Renal pelvis (tissue), 12 donors: ENCODE measurements at places on chromosomes 7 and 10.

DNA sequence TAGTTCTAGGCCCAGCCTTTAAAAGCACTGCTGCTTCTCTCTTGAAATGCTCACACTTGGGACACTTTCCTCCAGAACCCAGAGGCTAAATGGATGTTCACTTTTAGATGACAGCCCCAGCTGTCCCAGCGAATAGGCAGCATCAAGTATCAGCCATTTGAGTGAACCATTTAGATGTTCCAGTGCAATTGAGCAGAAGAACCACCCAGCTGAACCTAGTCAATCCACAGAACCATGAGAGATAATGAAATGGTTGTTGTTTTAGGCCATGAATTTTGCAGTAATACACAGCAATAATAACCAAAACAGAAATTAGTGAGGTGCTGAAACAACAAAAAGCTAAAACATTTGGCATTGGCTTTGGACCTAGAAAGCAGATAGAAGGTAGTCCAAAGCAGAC lies 273.9 kb downstream of the ETV1 start:
- no peak for DNase-seq

DNA sequence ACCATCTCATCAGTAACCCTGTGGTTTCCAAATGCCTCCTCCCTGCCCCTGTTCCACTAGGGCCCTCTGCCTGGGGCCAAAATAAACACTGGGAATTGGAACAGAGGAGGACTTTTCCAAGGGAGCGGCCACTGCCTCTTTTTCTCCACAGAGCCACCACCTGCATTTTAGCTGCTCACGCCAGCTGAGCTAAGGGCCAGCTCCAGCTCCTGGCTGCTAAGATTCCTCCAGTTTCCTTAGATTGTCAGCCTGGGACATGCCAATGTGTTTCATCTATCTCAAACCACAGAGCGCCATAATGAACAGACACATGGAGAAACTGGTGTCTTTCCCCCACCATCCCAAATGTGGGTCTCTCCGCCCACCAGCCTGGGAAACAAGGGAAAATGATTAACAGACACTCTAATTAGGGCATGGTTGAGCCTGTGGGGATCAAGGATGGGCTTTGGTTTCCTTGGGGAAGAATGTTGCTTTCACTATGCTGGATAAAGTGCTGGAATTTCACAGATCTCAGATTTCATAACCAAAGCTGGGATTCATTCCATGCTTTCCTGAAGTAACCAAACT lies 52.2 kb downstream of the ASB13 start:
- DNase-seq, result no peak

GRCh38 chr10:6141296-6142151 lies 52.7 kb downstream of the RBM17 start:
- no peak for DNase-seq

DNA sequence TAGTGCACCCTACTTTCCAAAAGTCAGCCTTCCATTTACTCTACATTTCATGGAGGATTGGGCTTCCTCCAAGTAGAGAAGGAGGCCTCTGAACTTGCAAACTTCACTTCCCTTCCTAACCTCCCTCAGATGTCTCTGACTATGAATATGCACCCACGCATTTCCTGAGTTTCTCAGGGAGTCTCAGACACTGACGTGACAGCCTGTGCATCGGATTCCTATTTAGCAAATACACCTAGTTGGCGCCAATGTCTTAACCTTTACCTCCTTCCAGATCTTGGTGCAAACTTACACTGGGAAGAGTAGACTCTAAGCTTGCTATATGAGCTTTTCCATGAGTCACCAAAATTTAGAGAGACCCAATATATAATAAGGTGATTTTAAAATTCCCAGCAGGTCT lies 920.1 kb upstream of the AUTS2 start:
- no peak for DNase-seq

GRCh38 chr10:98340261-98340939 lies 72.4 kb upstream of the LOXL4 start:
- DNase-seq, result no peak

DNA sequence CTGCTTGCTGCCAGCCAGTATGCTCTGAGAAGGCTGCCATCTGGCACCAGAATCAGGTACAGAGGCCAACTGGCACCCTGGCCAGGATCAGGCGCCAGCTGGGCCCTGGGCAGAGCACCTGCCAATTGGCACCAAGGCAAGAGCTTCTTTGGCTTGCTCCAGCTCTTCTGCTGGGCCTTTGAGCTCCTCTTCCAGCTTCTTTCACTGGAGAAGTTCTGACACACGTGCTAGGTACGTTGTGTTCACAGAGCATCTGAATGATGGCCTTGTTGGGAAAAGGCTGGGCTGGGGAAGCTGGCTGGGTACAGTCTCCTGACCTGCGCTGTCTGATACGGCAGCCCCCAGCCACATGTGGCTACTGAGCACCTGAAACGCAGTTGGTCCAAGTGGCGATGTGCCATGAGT lies 31.7 kb upstream of the OPALIN start:
- DNase-seq, result no peak

- no peak for DNase-seq
Observed at GRCh38 chr10:72039377-72039776, 49.0 kb downstream of the SPOCK2 start.

DNA sequence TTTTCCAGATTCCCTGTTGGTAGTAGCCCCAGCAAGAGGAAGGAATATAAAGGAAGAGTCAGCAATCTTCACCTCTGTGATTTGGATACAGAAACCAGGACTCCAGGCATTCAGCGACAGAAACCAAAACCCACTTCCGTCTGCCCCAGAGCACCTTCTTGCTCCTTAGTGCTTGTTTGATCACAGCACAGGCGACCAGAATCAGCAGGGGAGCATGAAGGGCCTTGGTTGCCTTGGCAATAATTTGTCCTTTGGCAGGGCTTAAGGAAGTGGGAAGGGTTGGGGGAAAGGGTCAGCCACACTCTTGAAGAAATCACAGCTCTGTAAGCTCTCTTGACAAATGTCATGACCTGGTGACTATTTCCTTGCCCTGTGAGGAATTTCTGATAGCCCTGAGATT lies 379.6 kb downstream of the OTUD1 start:
- no peak for DNase-seq

DNA sequence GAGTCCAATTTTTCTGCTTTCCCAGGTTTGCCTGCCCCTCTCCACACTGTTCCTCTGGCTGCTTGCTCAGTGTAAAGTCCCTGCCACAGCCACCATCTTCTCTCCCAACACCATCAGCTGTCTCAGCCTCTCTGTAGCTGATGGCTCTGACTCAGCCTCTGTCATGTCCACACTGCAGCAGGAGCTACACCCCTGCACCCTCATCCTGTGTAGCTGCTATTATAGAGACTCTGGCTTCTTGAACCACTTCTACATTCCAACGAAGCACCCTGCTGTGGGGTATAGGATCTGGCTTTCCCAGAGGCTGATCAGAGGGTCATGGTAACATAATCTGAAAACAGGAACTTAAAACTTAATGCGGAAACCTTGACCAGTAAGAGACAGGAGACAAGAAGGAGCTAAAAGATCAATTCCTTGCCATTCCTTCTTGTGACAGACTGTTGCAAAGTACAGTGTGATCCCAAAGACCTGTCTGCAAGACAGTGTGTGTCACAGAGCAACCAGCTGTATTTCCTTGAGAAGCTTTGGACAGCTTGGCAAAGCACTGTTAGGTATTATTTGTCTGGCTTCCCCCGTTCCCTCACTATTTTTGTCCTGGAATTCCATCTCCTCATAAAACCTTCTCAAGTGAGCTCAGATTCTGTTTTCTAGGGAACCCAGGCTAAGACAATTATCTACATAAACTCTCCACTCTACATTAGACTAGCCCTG lies 42.3 kb downstream of the NRCAM start:
- DNase-seq, result no peak

- DNase-seq, result no peak
Observed at GRCh38 chr10:11183015-11183414, 165.3 kb downstream of the CELF2 start.

DNA sequence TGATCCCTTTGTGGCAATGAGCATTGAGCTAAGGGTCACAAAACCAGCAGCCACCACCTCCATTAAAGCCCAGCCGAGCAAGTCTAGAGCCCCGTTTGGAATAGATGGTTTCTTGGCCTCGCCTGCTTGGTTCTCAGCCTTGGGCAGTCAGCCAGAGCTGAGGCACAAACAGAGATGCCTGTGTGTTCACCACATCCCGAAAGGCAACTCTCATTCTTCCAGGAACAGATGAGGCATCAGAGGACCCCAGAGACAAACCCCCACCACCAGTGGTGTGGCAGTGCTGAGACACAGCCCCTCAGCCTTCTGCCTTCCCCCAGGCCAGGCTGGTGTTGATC lies 203.3 kb upstream of the ZMIZ1 start:
- DNase-seq, result no peak

DNA sequence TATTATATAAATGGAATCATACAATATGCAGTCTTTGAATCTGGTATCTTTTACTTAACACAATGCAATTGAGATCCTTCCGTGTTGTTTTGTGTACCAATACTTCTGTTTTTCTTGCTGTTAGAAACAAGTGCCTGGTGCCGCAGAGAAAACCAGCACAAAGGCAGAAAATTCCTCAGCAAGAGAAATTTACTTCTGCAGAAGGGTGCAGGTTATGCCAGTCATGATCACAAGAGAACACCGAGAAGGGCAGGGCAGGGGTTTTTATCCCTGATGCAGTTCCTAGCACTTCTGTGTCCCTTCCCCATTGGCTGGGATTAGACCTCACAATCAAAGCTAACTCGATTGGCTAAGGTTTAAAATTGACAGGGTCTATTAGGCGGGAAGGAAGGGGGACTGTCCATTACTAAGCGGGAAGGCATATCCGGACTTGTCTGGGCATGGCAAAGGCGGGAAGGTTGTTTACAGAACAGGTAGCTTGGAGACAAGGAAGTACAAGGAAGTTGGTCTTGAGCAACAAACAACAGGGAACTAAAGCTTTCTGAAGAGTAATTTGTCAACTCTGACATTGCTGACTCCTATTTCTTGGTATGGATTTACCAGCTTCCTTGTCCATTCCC lies 2.4 kb upstream of the ZNF33B start:
- DNase-seq, result no peak

- DNase-seq, result no peak
Observed at GRCh38 chr10:74967911-74968666, 141.7 kb downstream of the KAT6B start.

DNA sequence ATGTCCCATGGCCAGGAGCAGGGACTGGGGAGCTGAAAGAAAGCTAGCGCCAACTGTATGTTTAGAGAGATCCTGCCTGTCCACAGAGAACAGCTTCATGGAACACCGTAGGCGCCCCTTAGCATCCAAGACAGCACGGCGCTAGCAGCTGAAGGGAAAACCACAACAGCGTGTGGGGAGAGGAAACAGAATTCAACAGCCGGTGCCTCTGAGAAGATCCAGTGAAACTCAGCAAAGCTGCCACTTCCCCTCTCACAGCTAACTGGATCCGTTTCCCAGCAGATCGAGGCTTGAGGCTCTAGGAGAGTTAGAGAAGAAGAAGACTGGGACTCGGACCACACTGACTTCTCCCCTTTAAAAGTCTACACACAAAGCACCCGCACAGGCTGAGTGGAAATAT lies 145.0 kb downstream of the MAD1L1 start:
- no peak for DNase-seq

GRCh38 chr10:71957546-71958275 lies 6.5 kb upstream of the CHST3 start:
- DNase-seq, result no peak

- no peak for DNase-seq
Observed at GRCh38 chr7:35908331-35909216, 107.7 kb downstream of the SEPTIN7 start.

DNA sequence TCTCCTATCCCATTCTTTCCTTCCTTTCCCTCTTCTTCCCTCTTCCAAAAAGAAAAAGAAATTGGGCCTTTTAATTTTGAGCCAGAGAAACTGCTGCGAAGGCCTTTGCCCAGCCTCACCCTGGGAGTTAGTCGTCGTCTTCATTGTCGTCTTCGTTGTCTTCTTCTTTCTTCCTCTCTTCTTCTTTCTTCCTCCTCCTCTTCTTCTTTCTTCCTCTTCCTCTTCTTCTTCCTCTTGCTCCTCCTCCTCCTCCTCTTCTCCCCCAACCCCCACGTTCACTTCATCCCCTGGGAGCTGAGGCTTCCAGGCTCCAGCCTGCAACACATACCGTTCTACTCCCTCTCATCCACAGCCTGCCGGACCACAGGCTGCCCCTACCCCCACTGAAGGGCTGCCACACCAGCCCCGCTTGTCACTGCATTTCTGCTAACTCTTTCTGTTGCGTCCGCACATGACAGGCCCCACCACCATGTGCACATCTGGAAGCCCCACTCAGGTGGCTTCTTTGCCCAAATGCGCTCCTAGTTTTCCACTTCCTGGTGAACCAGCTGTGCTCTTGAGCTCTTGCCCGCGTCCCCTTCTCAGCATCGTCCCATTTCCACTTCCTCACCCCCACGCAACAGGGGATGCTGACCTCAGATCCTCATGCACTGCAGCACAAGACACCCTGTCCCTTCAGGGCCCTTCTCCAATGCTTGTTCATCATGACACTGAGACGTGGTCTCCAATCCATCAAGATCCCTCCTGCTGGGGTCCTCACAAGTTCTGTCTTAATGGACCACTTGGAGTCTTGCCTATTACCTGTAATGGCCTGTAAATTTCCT lies 94.9 kb upstream of the SH2B2 start:
- no peak for DNase-seq

GRCh38 chr10:62638062-62638477 lies 166.4 kb upstream of the ADO start:
- DNase-seq, result no peak
